ENCODE measurements at places on chromosomes 7 and 10. TPM values are rescaled to one million over a fixed set of nuclear protein-coding genes. Genes with fewer than 3 reads are reported as not detected.

ETV1 gene
- total RNA-seq = not detected

GATAD1 gene
- 22.3 TPM for total RNA-seq

PRR15 gene
- total RNA-seq = not detected

ZNF117 gene
- 2.4 TPM for total RNA-seq

CYP17A1 gene
- not detected for total RNA-seq

GJC3 gene
- total RNA-seq = 0.53 TPM

MBL2 gene
- not detected for total RNA-seq

LIPJ gene
- total RNA-seq = not detected

EBLN1 gene
- total RNA-seq = not detected

HMX2 gene
- total RNA-seq = not detected

OR6V1 gene
- total RNA-seq = not detected
